ENCODE measurements at places on chromosomes 11 and 22.
A peak's percentile ranks its signal among the peaks of the same experiment; 100 is the strongest.

DNA sequence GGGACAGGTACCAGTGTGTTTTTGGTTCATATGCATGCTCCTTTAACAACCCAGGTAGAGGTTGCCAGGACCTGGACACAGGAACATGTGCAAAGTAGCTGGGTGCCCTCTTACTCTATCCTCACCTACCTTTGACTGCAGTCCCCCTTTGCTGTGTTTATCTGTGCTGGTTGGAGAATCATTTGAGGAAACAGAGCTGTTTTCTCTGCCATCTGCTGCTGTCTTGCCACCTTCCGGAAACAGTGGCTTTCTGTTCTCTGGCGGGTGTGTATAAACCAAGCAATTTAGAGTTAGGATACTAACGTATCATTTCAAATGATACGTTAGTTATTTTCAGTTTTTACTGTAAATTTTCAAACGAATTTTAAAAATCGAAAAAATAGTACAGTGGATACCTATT, 171.9 kb upstream of the TTC12 start:
- DNase-seq, result peak; percentile 69

GRCh38 chr11:33965032-33965431, 73.2 kb upstream of the LMO2 start:
- DNase-seq, result no peak

DNA sequence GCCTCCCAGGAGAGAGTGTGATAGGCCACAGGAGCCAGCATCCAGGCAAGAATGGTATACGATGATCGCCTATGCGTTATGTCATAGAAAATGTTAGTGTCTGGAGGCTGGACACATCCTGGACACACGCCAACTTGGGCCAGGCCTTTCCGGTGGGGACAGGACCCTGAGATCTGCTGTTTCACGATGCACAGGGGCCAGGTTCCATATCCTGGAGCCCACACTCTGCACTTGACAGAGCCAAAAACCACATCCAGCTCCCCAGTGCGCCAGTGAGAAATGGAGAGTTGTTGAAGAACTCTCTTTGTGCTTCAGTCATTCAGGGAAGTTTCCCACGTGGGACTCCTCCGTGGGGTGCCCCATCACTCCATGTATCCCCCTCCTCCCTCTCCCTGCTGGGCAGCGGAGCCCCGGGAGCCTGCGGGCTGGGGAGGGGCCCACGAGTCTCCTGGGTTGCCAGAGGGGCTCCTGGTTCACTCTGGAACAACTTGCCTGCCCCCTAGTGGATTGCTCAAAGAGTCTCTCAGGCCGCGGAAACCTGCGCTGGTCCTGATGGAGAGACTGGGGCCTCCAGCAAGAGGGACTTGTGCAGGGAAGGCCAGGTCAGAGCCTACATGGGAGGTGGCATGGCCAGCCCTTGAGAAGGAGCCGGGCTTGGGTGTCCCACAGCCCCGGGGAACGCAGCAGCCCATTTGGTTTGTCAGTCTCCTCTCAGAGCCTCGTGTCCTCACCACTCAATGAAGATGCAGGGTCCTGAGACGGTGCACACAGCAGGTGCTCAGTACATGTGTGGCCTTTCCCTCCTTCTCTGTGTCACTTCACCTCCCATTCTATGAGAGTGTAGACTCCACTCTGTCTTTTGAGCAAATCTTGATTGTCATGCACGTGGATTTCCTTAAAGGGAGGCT, 10.2 kb upstream of the LRRC32 start:
- DNase-seq, result peak; percentile 8

DNA sequence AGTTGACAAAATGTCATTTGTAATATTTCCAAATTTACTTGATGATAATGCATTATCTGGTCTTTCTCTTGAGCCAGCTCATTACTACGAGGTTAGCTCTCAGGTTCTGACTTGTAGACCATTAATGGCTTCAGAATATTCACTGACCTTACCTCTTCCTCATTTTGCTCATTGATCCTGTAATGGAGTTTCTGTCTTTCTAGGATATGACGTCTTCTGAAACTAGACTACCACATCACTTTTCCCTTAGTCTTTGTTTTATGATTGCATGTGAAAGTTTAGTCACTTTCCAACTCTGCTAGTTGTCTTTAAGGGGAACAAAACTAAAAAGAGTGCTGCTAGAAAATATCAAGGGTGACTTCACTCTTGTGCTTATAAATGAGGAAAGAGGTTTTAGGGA, 697.6 kb downstream of the JRKL start:
- DNase-seq, result no peak

GRCh38 chr11:12388173-12388572, 10.8 kb downstream of the PARVA start:
- DNase-seq, result no peak

GRCh38 chr11:2728663-2729332, 29.0 kb upstream of the KCNQ1OT1 start:
- DNase-seq, result no peak

- DNase-seq, result no peak
These were observed 12.2 kb downstream of the CBL start for GRCh38 chr11:119218141-119218878.

GRCh38 chr22:25488244-25489020, 76.0 kb upstream of the GRK3 start:
- DNase-seq, result peak; percentile 44

DNA sequence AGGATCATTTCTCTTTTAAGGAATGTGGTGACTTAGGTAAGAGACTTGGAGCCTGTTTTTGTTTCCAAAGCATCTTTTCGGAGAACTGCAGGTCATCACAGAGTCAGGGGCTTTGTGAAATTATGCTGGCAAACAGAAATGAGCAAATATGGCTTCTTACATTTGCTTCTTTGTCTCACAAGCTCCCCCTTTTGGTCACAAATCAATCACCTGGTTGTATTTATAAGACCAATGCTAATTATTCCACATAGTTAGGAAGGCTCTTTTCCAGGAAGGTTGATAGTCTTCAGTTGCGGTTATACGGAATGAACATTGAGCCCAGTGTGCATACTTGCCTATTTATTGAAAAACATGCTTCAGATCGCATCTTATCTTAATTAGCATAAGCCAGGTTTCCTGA, 34.6 kb upstream of the CEP126 start:
- peak; percentile 39 for DNase-seq

- DNase-seq, result no peak
These were observed 182.3 kb downstream of the BLID start for GRCh38 chr11:121933694-121934093.

GRCh38 chr22:45441138-45441537, 27.6 kb downstream of the RIBC2 start:
- peak; percentile 88 for DNase-seq

- no peak for DNase-seq
These were observed 96.3 kb downstream of the APIP start for GRCh38 chr11:34819740-34820482.

DNA sequence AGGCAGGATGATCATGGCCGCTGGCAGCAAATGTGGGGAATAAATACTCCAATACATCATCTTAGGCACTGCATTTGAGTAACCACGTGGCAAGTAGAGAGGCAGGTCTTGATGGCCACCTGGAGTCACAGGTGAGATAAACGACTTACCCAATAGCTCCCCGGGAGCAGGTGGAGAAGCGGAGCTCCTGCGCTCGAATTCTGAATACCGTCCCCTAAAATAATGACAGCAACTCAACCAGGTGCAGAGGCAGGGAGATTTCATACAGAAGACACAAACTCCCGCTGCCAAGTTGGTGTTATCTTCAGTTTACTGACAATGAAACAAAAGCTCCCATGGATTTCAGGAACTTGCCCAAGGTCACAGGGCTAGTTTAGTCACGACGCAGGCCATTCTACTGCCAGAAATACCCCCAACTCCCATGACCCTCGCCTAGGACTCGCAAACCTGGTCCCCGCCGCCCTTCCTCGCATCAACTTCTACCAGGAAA, 437 bp downstream of the SLC43A3 start:
- no peak for DNase-seq

Data from NCI-H2171 treated with DMSO at 0.1 percent for 48 hours (cell line).